ENCODE measurements at places on chromosomes 12 and 14. TPM values are rescaled to one million over a fixed set of nuclear protein-coding genes. Genes with fewer than 3 reads are reported as not detected.

- DNase-seq, result no peak
- H3K27ac ChIP-seq, result no peak overlapping the region
- H3K4me3 ChIP-seq, result no peak overlapping the region
- H3K27me3 ChIP-seq, result no peaks in the 10 kb centered on the region
Measured at GRCh38 chr14:50985124-50985858, 41.0 kb upstream of the PYGL start.

DNA sequence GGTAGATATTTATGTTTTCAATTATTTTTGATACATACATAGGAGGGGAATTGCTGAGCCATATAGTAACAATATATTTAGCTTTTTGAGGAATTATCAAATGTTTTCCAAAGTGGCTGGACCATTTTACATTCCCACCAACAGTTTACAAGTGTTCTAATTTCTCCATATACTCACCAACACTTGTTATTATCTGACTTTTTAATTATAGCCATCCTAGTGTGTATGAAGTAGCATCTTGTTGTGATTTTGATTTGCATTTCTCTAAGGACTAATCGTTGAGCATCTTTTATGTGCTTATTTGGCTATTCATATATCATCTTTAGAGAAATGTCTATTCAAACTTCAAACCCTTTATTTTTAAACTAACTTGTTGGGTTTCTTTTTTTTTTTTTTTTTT is 17.2 kb upstream of the HECTD1 start:
- no peak overlapping the region for H3K4me3 ChIP-seq
- H3K36me3 ChIP-seq, result no peaks in the 10 kb centered on the region
- H3K27me3 ChIP-seq, result no peaks in the 10 kb centered on the region
- no peak for DNase-seq
- H3K4me1 ChIP-seq, result peaks cover 13% of the 10 kb centered on the region
- no peak overlapping the region for H3K27ac ChIP-seq

DNA sequence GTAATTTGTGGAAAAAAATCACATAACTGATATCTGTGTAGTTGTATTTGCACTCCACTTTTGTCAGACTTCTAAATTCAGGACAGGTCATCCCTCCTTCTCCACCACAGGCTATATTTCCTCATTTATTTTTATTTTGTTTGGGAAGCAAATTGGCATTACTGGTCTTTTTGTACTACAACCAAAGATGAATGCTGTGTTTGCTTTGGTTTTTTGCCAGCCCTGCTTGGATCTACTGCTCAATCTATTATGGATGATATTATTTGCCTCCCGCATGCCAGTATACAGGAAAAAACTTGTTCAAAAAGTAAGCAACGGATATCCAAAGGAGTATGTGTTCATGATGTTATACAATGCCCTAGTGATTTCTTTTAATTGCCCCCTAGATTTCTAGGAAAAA is 948.8 kb downstream of the TRHDE start:
- H3K27me3 ChIP-seq, result no peaks in the 10 kb centered on the region
- DNase-seq, result no peak
- H3K4me3 ChIP-seq, result no peak overlapping the region
- H3K4me1 ChIP-seq, result no peaks in the 10 kb centered on the region
- no peaks in the 10 kb centered on the region for H3K36me3 ChIP-seq
- H3K27ac ChIP-seq, result no peak overlapping the region

DNA sequence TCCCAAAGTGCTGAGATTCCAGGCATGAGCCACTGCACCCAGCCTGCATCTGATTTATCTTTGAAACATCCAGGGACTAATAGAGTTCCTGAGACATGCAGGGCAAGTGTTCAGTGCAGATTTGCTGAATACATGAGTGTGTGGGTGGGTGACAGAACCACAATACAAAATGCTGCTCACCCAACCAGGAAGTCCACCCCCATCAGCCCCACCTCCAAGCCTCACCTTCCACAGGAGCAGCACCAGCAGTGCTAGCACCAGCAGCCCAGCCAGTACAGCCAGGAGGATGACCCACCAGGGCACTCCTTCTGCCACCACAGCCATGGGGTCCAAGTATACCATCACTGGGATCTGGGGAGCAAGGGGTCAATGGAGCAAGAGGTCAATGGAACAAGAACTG is 20.0 kb downstream of the ITGA7 start:
- H3K36me3 ChIP-seq, result no peaks in the 10 kb centered on the region
- no peak overlapping the region for H3K4me3 ChIP-seq
- H3K27ac ChIP-seq, result no peak overlapping the region

- H3K27me3 ChIP-seq, result peaks cover 39% of the 10 kb centered on the region
- peaks cover 17% of the 10 kb centered on the region for H3K4me1 ChIP-seq
- H3K27ac ChIP-seq, result no peak overlapping the region
- DNase-seq, result no peak
- no peak overlapping the region for H3K4me3 ChIP-seq
- no peaks in the 10 kb centered on the region for H3K36me3 ChIP-seq
Measured at GRCh38 chr12:116884871-116885270, 3.6 kb upstream of the HRK start.

EFS gene
- 10.4 TPM for total RNA-seq

DNA sequence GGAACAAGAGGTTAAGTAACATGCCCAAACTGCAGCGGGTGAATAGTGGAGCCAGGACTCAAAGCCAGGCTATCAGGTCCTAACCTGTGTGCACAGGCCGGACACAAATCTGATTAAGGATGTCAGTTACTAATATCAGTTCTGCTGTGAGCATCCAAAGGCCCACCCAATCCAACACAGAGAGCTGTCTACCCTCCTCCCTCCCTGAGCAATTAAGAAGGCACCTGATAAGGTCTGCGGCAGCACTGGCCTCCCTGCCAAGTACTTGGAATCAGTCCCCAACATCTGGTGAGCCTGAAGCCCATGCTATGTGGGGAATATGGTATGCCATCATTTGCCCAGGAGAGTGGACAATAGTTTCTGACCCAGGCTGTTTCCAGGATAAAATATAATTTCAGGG is 3.9 kb downstream of the HEBP1 start:
- no peak overlapping the region for H3K27ac ChIP-seq
- no peak for DNase-seq
- H3K4me1 ChIP-seq, result peaks cover 50% of the 10 kb centered on the region
- no peaks in the 10 kb centered on the region for H3K36me3 ChIP-seq
- no peaks in the 10 kb centered on the region for H3K27me3 ChIP-seq

RNASE3 gene
- total RNA-seq, result not detected

- H3K4me3 ChIP-seq, result no peak overlapping the region
- H3K27ac ChIP-seq, result no peak overlapping the region
- no peaks in the 10 kb centered on the region for H3K36me3 ChIP-seq
Measured at GRCh38 chr12:18919871-18920511, 182.1 kb downstream of the CAPZA3 start.

OS9 gene
- total RNA-seq, result 263 TPM

IKZF4 gene
- total RNA-seq, result 10.5 TPM

VCPKMT gene
- total RNA-seq, result 6.2 TPM

DNA sequence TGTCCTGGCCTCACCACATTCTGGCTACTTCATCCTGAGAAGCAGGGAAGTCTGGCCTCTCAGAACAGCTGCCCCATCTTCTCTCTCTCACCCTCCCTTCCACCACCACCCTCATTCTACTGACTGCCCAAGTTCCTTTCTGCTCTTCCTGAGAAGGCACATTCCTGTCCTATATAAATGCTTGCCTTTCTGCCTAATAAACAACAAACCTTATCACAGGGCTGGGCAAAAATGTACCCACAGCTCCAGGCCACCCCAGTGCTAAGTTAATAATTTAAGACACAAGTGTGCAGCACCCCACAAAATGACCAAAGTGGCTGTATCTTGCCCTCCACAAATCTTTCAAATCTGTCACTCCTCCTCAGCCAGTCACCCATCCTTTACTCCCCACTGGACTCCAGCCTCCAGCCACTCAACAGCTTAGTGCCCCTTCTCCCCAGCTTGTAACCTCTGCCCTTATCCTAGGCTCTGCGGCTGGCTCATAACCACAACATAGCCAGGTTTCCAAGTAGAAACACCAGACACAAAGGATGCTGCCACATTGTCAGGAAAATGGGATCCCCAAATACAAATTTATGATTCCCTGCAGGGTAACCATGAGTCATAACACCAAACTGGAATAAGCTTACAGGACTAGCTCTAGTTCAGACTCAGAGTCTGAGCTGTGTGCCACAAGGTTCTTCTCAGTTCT is 15.0 kb downstream of the OXA1L start:
- peaks cover 6% of the 10 kb centered on the region for H3K4me1 ChIP-seq
- no peaks in the 10 kb centered on the region for H3K27me3 ChIP-seq
- no peak overlapping the region for H3K4me3 ChIP-seq
- H3K36me3 ChIP-seq, result no peaks in the 10 kb centered on the region
- no peak overlapping the region for H3K27ac ChIP-seq

- no peak for DNase-seq
- H3K27me3 ChIP-seq, result no peaks in the 10 kb centered on the region
- no peak overlapping the region for H3K27ac ChIP-seq
Measured at GRCh38 chr14:88914956-88915355, 90.5 kb downstream of the TTC8 start.

DNA sequence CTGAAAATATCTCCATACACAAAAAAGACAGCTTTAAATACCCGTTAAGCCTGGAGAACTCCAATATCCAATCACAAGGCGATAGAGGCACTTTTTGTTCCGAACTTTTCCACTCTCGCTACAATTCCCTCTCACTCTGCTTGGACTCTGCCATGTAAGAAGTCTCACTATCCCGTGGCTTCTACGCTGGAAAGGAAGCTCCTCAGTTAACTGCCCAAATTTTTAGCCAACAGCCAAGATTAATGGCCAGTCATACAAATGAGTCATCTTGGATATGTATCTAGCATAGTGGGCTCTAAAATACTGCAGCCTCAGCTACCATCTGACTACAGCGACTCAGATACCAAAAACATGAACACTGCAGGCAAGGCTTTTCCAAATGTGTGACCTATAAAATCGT is 45.5 kb upstream of the RERGL start:
- no peak overlapping the region for H3K27ac ChIP-seq
- no peak overlapping the region for H3K4me3 ChIP-seq
- H3K27me3 ChIP-seq, result no peaks in the 10 kb centered on the region
- no peak for DNase-seq

LRP1 gene
- 261 TPM for total RNA-seq

- H3K4me3 ChIP-seq, result no peak overlapping the region
- no peak for DNase-seq
- no peaks in the 10 kb centered on the region for H3K27me3 ChIP-seq
- H3K27ac ChIP-seq, result no peak overlapping the region
- H3K36me3 ChIP-seq, result peaks cover 89% of the 10 kb centered on the region
Measured at GRCh38 chr12:109084425-109084824, 8.8 kb downstream of the ALKBH2 start.

DNA sequence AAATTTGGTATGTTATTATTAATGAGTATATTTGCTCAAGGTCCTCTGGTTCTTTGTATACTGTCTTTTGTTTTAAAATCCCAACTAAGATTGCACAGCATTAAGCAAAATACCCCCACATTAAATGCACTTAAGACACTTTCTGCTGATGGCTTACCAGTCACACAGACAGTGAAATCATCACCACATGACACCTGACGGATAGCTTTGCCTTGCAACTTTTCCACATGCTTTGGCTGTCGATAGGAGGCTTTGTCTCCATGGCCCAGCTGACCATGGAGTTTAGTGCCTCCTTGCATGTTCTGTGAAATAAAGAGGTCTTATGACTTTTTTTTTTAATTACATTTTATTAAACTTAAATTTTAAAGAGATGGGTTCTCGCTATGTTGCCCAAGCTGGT is 19.7 kb downstream of the NEK9 start:
- no peak overlapping the region for H3K4me3 ChIP-seq
- H3K4me1 ChIP-seq, result no peaks in the 10 kb centered on the region
- peaks cover 98% of the 10 kb centered on the region for H3K36me3 ChIP-seq

- no peaks in the 10 kb centered on the region for H3K27me3 ChIP-seq
- DNase-seq, result no peak
- no peak overlapping the region for H3K4me3 ChIP-seq
- no peaks in the 10 kb centered on the region for H3K4me1 ChIP-seq
- no peak overlapping the region for H3K27ac ChIP-seq
Measured at GRCh38 chr12:101648195-101648594, 49.2 kb upstream of the CHPT1 start.

GRCh38 chr14:54392131-54392859 is 4.5 kb upstream of the CDKN3 start:
- no peak overlapping the region for H3K4me3 ChIP-seq
- no peaks in the 10 kb centered on the region for H3K27me3 ChIP-seq
- H3K4me1 ChIP-seq, result peaks cover 2% of the 10 kb centered on the region
- no peak for DNase-seq

GRCh38 chr12:116797885-116798284 is 59.8 kb downstream of the RNFT2 start:
- H3K27ac ChIP-seq, result no peak overlapping the region
- H3K36me3 ChIP-seq, result no peaks in the 10 kb centered on the region
- H3K27me3 ChIP-seq, result no peaks in the 10 kb centered on the region
- H3K4me1 ChIP-seq, result no peaks in the 10 kb centered on the region
- no peak for DNase-seq

RHOJ gene
- 38.6 TPM for total RNA-seq

DNA sequence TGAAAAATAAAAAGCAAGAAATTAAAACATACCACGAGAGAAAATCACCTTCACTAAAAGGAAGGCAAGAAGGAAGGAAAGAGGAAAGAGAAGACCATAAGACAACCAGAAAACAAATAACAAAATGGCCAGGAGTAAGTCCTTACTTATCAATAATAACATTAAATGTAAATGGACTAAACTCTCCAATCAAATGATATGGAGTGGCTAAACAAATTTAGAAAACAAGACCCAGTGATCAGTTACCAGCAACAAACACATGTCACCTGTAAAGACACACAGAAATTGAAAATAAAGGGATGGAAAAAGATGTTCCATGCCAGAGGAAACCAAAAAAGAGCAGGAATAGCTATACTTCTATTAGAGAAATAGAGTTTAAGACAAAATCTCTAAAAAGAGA is 85.0 kb upstream of the SLC38A4 start:
- no peaks in the 10 kb centered on the region for H3K27me3 ChIP-seq
- no peak overlapping the region for H3K27ac ChIP-seq
- no peak overlapping the region for H3K4me3 ChIP-seq
- H3K4me1 ChIP-seq, result no peaks in the 10 kb centered on the region
- H3K36me3 ChIP-seq, result no peaks in the 10 kb centered on the region

DNA sequence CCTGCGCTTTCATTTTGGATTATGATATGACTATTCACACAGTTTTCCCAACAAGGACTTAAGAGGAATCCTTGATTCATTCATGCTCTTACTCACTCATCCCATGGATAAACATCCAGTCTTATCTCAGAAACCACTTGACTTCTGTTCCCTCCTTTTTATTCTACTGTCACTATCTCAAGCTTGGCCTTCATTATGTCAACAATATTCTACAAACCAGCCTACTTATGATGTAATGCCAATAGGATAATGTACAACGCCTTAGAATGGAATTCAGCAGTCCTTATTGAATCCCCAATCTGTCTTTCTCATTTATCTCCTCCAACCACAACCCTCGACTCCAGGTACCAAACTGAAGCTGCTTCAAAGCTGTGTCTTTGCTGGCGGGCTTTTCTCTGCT is 448.5 kb downstream of the PDZRN4 start:
- DNase-seq, result no peak
- no peaks in the 10 kb centered on the region for H3K4me1 ChIP-seq
- H3K36me3 ChIP-seq, result no peaks in the 10 kb centered on the region
- no peak overlapping the region for H3K4me3 ChIP-seq

GRCh38 chr12:9343731-9344130 is 135.5 kb upstream of the PZP start:
- H3K27me3 ChIP-seq, result no peaks in the 10 kb centered on the region
- no peaks in the 10 kb centered on the region for H3K4me1 ChIP-seq
- no peak overlapping the region for H3K27ac ChIP-seq
- no peak for DNase-seq
